ENCODE measurements at places on chromosomes 11 and 22.

- no peak for DNase-seq
Observed at GRCh38 chr11:85746670-85747069, 60.7 kb upstream of the CCDC89 start.

GRCh38 chr11:81421251-81421860, 1312.3 kb downstream of the FAM181B start:
- DNase-seq, result peak; percentile 6

GRCh38 chr11:33652930-33653329, 47.7 kb downstream of the C11orf91 start:
- DNase-seq, result no peak

GRCh38 chr22:20654343-20655208, 119.3 kb upstream of the SERPIND1 start:
- no peak for DNase-seq

- no peak for DNase-seq
Observed at GRCh38 chr11:72950685-72951084, 136.5 kb downstream of the ATG16L2 start.
